Dermis microvascular lymphatic vessel endothelial cell (primary cell): ENCODE measurements at places on chromosomes 7 and 10. TPM values are rescaled to one million over a fixed set of nuclear protein-coding genes. Genes with fewer than 3 reads are reported as not detected.

Gene CRHR2
- total RNA-seq: not detected in 2 replicates

GRCh38 chr10:58967551-58968388 lies 208.7 kb upstream of the PHYHIPL start:
- no peak for DNase-seq

Gene ADAM22
- 0.26 and 0.38 TPM in 2 replicates for total RNA-seq

Gene NXPH1
- not detected in 2 replicates for total RNA-seq

GRCh38 chr7:55657654-55658053 lies 85.4 kb upstream of the VOPP1 start:
- DNase-seq: no peak

Gene PDK4
- total RNA-seq: 53.1 and 219 TPM in 2 replicates

Gene TRA2A
- 24.9 and 29.3 TPM in 2 replicates for total RNA-seq

GRCh38 chr10:10854725-10855124 lies 162.9 kb upstream of the CELF2 start:
- no peak for DNase-seq

GRCh38 chr7:8217200-8218068 lies 44.5 kb downstream of the ICA1 start:
- peak; percentile 79 for DNase-seq

DNA sequence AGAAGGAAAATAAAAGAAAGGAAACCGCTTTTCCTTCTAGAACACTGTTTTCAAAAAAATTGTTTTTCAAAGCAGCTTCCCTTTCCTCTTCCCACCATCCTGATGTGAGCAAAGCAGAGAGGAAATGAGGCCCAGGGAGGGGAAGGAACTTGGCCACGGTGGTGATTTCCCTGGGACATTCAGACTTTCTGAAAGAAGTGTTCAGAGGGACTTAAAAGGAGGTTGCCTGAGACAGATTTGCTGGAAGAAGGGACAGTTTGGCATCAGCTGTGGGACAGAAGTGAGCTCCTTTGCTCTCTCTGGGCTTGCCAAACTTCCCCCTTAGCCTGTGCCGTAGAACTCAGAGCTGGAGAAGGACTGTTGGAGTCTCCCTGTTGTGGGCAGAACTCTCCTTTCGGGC lies 30.3 kb downstream of the ADCYAP1R1 start:
- DNase-seq: peak; percentile 5

Gene TEX47
- not detected in 2 replicates for total RNA-seq

DNA sequence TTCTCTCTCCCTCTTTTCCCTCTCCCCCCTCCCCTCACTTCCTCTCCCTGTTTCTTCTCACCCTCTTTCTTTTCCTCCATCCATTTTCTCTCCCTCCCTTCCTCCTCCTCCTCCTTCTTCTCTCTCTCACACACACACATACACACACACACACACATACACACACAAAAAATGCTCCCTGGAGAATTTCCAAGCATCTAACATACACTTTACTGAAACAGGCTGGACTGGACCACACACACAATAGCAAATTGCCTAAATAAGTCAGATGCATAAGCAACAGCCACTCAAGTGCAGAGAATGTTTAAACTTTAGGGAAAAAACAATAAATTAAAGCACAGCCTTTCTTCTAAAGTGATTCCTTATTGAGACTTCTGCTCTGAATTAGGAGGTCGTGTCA lies 267.7 kb downstream of the FGFR2 start:
- no peak for DNase-seq

DNA sequence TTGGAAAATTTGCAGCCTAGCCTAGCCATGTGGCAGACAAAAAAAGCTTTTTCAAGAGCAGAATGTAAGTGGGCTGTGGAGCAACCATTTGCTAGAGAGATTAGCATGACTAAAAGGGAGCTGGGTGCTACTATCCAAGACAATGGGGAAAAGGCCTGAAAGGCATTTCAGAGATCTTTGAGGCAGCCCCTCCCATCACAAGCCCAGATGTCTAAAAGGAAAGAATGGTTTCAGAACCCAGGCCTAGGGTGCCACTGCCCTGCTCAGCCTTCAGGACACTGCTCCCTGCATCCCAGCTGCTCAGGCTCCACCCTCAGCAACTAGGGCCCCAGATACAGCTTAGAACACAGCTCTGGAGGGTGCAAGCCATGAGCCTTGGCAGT lies 24.7 kb downstream of the PNLIPRP3 start:
- DNase-seq: no peak

DNA sequence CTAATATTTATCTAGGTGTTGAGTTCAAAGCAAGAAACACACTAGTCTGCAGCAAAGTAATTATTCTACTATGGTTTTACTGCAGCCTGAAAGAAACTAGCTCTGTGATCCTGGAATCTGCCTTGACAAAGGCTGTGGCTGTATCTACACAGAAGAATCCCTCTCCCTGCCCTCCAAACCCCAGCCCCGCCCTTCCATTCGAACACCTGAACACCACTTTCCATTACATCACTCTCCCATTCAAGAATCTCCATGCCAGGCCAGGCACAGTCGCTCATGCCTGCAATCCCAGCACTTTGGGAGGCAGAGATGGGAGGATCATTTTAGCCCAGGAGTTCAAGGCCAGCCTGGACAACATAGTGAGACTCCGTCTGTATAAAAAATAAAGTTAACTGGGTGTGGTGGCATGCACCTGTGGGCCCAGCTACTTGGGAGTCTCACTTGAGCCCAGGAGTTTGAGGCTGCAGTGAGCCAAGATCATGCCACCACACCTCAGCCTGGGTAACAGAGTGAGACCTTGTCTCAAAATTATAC lies 23.3 kb downstream of the LRRC20 start:
- no peak for DNase-seq
